NCI-H748 treated with DMSO at 0.1 percent for 48 hours (cell line): ENCODE measurements at places on chromosomes 5 and 9.

- no peak for DNase-seq
Measured at GRCh38 chr9:95406121-95406520, 88.6 kb upstream of the FANCC start.

DNA sequence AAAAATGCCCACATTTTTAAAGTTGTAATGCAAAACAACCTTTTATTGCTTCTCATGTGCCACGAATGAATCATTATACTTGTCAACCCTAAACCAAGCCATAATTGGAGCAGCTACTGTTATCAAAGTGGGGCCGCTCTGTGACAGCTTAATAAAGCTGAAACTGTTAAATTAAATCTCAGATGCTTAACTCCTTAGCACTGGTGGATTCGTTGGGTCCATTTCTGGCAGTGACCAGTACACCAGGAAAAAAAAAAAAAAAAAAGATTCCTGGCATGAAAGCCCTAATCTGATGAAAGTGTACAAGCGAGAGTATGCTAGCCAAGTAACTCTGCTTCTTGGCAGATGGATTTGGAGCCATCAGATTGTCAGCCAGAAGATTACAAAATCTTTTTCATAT, 164.8 kb downstream of the ZSWIM6 start:
- no peak for DNase-seq

- no peak for DNase-seq
Measured at GRCh38 chr5:141420855-141421488, at the start of gene PCDHGA11. TSS of gene PCDHGA11 (plus strand) at chr5:141421051. CDS start at chr5:141421228, 177 bp downstream.

DNA sequence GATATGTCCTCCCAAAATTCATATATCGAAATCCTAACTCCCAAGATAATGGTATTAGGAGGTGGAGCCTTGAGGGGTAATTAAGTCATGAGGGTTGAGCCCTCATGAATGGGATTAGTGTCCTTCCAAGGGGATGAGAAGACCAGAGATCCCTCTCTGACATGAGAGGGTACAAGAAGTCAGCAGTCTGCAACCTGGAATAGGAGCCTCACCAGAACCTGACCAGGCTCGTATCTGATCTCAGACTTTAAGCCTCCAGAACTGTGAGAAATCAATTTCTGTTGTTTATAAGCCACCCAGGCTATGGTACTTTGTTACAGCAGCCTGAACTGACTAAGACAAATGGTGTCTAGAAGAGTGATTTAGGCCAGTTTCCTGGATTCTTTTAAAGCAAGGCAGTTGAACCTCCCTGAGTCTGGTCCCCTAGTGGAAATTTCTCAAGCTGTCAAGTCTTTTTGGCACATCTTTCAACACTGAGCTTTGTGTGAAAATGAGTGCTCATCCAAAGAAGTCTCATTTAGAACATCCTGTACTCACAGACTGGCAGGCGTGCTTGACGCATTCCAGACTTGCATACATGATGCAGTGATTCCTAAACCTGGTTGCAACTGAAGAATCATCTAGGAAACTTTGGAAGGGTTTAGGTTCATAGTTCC, 254.8 kb upstream of the PPP1R2B start:
- no peak for DNase-seq

- DNase-seq: no peak
Measured at GRCh38 chr5:155299386-155300005, 285.9 kb downstream of the KIF4B start.

DNA sequence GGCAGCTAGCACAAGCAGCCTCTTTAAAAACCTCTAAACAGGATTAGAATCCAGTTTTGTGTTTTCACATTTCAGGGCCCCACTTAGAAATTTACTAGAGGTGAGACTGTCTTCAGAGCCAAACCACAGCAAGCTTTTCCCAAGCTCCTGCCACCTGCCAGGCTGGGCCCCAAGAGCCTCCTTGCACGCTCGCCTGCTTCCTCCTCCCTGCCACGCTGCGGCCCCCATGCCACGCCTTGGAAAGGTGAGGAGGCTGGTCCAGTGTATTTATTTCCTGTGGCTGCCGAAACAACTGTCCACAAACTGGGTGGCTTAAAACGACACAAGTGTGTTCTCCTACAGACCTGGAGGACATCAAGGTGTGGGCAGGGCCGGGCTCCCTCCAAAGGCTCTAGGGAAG, 43.4 kb downstream of the NKX2-5 start:
- no peak for DNase-seq

DNA sequence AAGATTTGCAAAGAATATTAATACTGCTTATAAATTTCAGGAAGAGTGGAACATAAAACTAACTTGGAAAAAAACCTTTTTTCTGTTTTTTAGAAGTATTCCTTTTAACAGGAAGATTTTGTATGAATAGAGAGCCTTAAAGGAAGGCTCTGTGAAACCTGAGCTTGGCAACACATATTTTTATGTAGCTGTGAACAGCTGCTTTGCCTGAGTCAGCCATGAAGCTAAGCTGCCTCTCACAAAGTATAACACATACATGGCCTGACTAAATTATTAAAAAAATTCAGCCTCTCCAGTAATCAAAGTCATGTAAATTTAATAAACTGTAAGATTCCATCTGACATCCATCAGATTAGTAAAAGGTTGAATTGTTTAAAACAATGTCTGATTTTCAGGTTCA, 547.5 kb downstream of the ELAVL2 start:
- no peak for DNase-seq

DNA sequence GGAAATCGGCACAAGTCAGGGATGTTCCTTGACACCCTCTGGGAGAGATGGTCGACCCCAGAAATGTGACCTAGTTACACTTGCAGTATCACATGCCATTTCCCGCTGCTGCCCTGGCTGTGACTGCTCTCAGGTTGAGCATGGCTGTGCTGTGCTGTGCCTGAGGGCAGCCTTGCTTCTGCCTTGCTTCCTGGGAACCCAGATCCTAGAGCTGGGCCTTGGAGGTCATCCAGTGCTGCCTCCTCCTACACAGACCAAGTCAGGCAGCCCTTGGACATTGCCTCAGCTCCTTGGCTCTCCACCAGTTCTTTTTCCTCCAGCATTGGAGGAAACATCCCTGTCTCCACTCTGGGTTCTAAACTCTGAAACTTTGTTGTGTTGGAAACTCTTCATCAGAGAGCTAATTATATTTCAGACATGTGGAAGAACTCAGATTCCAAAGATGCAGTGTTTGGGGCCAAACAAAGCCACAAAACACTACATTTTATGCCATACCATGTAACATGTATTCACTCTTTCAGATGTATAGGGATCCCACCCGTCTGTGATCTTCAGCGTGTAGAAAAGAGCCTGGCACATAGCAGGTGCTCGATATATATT, 6.1 kb downstream of the MAMDC2 start:
- DNase-seq: no peak

DNA sequence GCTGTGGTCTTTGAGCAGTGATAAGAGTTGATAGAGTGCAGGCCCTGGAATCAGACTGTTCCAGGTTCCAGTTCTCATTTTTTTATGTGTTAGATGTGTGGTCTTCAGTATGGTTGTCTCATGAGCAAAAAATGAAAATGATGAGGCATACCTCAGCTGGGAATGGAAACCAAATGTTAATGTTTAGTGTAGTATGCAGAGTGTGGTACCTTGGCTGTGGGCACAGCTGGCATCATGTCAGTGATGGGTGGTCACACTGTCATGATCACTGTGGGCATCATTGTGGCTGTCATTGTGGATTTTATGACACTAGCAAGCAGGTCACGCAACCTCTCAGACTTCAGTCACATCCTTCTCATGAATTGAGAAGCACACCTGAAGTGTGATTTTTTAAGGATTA, 6.4 kb downstream of the ABLIM3 start:
- DNase-seq: no peak

DNA sequence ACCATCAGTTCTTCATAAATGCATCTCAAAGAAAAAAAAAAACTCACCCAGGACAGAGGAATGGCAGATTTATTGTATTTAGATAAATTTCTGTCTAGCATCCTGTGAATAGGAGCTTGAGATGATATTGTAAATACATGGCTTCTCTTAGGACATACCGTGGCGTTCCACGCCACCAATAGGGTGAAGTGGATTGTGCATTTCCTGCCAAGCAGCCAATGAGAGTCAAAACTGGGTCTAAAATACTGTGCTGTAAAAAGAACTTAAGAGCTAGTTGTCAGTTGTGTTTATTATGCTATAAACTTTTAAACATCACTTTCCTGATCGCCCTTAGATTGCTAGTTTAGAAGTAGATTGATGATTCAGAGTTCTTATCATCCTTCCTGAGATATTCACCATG, 20.9 kb upstream of the TRPM6 start:
- DNase-seq: no peak

DNA sequence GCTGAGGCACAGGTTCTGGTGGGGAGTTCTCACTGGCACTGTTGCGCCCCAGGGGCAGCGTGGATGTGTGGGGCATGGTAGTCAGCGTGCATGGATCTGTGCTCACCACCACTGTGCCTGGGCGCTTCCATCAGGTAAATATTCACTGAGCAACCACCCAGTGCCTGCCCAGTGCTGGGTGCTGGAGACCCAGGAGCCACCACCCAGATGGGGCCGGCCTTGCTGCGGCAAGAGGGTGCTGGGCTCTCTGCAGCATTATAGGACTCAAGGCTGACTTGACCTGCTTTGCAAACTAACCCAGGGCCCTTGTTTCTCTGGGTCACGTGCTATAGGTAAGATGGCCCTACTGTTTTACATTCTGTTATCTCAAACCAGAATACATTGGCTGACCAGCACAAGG, 60.5 kb downstream of the DAP start:
- no peak for DNase-seq

DNA sequence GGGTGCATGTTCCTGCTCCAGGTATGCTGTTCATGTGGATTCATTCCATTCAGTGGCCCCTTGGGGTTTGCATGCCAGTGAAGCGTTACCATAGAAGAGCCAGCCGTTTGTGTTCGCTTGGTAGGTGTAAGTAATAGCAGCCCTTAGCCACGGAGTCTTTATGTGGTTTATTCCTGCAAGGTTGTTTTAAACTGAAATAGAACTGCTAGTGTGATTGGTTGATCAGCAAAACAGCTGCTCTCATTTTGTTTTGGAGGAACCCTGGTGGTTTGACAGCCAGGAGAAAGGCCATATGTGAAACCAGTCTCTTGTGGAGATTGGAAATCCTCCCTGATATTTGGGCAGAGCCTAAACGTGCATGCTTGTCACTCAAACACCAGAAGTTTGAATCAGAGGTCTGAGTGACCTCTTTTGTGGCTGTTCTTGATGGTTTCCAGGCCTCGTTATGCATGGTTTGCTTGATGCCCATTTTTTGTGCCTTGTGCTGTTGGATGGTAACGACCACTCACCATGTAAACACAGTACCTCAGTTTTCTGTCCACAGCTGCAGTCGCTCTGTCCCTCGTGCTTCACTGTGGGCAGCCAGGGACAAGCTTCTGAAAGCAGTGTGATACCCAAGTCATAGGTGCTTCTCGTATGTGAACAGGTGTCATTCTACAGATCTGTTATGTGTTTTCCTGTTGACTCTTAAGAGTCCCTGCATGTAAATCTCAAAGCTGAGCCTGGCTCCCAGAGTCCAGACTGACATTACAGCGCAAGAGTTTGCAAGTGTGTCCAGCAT, 58.3 kb upstream of the NXNL2 start:
- DNase-seq: no peak

DNA sequence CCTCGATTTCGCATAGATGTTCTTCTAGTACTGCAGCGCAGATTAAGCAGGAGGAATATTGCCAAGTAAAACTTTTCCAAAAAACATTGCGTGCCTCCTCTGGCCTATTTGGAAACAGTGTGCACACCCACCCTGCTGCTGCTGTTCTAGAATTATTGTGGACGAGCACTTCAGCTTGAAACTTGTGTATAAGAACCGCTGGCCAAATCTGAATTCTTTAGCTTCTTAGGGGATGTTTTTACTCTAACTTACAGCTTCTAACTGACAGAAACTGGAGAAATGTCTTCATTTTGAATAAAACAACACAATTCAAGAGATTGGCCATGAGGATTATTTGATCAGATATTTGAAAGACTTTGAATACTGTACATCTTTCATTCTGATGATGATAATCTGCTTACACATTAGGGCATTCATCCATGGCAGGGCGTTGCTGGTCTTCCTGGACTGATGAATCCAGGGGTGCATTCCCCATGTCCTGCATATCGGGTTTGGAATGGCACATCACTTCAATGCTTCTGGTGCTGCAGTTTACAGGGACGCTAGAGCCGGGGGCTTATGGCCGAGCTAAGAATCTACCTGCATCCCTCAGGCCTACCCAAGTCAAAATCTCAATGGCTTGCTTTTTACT, 6.5 kb downstream of the ADAMTS16 start:
- DNase-seq: no peak

- DNase-seq: no peak
Measured at GRCh38 chr9:133737774-133738639, at the start of gene SARDH. TSS of gene SARDH (minus strand) at chr9:133738352. CDS start at chr9:133734173, 4,179 bp downstream.

- no peak for DNase-seq
Measured at GRCh38 chr5:30368064-30368463, 825.4 kb upstream of the CDH6 start.

- DNase-seq: no peak
Measured at GRCh38 chr9:137365056-137365455, 57.9 kb downstream of the EXD3 start.

GRCh38 chr5:176173647-176174046, 64.6 kb upstream of the SIMC1 start:
- DNase-seq: no peak

- no peak for DNase-seq
Measured at GRCh38 chr9:8779478-8779877, 979.9 kb upstream of the DMAC1 start.

- DNase-seq: no peak
Measured at GRCh38 chr9:36597412-36598178, 24.9 kb downstream of the MELK start.

- no peak for DNase-seq
Measured at GRCh38 chr5:40288800-40289485, 390.8 kb upstream of the PTGER4 start.

DNA sequence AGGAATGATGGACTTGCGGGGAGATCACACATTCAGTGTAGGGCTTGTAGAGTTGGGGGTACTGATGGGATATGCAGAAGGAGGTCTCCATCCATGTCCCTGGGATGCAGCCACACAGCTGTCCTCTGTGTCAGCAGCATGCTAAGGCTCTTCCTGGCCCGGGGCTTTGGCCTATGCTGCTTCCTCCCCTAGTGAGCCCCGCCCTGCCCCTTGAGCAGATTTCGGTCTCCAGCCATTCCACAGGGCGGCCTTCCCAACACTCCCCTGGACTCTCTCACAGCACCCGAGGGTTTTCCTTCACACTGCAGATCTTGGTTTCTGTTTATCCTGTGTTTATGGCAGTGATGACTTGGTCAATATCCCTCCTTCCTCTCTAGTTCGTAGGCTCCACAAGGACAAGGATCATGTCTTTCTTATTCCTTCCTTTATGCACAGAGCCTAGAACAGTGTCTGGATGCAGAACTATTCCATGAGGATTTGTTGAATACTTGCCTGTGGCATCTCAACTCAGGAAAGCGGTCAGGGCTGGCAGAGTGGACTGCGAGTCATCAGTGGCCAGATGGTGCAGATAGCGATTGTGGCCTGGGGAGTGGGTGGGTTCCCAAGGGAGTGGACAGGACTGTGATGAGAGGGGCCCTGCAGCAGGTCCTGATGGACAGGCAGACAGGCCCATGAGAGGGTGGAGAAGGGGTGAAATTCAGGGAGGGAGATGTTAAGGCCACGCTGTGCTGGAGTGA, 114.2 kb downstream of the RGS3 start:
- DNase-seq: no peak

- DNase-seq: no peak
Measured at GRCh38 chr9:131668057-131668438, 71.8 kb downstream of the RAPGEF1 start.

GRCh38 chr5:137470111-137470920, 28.8 kb downstream of the SPOCK1 start:
- DNase-seq: no peak
